ENCODE measurements at places on chromosomes 11 and 22.

DNA sequence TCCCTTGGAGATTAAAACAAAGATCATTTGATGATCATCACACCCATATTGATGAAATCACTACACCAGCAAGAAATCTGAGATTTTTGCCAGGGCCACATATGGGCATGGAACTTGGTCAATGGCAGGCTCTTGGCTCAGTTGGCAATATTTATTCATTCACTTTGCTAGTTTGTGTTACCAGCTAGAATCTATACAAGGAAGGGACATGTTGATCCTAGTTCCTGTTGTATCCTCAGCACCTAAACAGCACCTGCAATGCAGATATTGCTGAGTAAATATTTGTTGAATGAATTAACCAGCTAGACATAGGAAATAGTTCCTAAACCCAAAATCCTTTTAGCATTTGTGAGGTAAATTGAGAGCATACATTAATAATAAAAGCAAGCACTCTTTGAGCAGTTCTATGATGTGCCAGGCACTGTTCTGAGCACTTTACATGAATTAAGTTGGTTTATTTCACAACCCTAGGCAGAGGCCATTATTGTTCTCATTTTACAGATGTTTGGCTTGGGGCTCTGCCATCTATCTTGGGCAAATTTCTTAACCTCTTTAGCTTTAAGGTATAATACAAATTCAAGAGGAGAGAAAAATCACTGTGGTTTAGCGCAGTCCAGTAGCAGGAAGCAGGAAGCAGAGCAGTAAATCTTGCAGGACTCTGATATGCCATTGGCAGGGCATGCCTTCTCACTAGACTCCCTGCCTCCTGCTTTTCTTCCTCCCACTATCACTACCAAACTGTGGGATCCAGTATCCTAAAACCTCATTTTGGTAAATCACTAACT is 1.6 kb downstream of the TRIM68 start:
- no peak for DNase-seq

GRCh38 chr11:3859373-3859881 is 4.0 kb downstream of the STIM1 start:
- DNase-seq, result no peak

GRCh38 chr11:107719073-107719472 is 7.2 kb upstream of the SLN start:
- no peak for DNase-seq

DNA sequence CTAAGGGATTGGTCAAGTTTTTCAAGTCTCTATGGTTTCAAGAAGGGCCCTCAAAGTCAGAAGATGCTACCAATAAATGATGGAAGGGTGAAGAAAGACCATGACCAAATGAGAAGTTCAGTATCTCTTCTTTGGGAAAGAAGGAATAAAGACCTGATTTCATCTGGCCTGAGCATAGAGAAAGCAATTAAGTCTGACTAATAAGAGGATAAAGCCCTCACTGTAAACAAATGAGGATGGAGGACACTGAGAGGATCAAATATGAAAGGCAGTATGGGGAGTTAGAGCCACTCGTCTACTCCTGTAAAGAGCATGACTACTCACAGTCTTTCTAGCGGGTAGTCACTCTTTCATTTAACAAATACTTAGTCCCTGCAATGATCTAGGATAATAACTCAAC is 44.6 kb downstream of the FAM168A start:
- no peak for DNase-seq

DNA sequence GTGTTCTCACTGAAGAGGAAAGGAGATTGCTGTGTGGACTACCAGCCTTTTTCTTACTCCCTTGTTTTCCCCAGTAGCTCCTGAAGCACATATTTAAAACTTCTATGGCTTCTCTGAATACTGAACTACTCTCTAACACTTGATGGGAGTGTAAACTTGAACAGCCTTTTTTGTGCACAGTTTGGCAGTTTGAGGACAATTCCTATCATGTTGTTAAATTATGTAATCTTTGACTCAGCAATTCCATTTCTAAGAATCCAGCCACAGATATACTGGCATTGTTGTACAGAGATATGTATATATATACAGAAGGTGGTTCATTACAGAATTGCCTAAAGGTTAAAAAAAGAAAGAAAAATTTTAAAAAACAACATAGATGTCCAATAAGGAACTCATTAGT is 47.1 kb upstream of the EED start:
- DNase-seq, result no peak

DNA sequence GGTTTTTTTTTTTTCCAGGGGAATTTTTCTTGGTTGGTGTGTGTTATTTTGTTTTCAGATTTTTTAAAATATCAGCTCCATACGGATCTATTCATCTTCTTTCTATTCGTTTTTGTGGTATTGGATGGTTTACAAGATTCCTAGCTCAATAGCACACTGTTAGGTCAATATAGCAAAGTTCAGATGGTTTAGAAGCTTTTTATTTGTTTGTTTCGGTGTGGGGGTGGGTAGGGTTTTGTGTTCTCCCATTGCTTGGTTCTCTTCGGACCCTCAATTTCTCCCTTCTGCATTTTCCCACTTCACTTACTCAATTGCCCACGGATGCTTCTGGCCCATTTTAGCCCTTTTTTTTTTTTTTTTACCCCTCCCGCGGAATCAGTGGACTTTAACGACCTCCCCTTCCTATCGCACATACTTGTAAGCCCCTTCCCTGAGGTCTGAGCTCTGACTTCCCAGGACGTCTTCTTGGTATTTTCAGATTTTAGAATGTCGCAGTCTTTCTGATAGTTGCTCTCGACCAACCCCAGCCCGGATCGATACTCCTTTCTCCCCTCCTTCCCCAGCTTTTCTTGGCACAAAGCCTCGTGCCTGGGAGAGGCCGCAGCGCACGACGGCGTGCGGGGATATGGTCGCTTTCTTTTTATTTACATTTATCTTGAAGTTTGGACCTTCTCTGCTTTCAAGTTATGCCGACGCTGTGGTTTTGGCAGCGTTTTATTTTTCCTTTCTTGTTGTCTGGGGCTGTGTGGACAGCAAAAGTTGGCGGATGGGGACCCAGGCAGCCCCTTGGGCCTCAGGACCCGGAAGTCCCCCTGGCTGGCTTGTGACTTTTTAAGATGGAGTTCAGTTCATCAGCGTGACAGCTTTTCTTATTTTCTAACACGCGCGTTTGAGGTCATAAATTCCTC is 4.4 kb upstream of the SPDYC start:
- DNase-seq, result no peak

- DNase-seq, result peak; percentile 23
These were observed 74.9 kb upstream of the RAG2 start for GRCh38 chr11:36672815-36673450.

DNA sequence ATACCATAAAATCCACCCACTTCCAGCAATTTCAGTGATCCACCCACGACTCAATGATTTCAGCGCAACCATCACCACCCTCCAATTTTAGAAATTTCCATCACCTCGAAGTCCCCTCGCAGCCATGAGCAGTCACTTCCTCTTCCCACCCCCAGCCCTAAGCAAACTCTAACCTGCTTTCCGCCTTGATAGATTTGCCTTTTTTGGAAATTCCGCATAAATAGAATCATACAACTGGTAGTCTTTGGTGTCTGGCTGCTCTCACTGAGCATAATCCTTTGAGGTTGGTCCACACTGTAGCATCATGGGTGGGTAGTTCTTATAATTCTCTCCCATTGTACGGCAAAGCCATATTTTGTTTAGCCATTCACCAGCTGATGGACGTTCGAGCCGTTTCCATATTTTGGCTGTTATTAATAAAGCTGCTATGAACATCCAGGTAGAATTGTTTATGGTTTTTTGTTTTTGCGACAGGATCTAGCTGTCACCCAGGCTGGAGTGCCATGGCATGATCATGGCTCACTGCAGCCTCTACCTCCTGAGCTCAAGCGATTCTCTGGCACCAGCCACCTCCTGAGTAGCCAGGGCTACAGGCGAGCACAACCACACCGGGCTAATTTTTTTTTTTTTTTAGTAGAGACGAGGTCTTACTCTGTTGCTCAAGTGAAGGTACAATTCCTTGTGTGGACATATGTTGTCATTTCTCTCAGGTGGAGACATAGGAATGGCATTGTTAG is 16.0 kb downstream of the PIM3 start:
- DNase-seq, result peak; percentile 55

DNA sequence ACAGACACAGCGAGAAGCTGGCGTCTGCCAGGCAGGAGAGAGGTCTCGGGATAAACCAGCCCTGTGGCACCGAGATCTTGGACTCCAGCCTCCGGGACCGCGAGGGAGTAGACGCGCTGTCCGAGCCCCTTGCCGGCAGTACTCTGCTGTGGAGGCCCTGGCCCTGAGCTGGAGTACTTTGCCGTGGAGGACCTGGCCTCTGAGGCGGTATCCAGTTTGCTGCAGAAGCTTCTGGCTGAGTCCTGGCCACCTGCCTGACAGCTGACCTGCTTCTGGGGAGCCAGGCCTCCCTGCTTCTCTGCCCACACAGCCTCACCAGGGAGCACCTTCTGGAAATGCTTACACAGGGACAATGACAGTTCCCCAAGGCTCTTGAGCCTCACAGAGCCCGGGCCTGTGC is 31.6 kb upstream of the CARS1 start:
- no peak for DNase-seq

DNA sequence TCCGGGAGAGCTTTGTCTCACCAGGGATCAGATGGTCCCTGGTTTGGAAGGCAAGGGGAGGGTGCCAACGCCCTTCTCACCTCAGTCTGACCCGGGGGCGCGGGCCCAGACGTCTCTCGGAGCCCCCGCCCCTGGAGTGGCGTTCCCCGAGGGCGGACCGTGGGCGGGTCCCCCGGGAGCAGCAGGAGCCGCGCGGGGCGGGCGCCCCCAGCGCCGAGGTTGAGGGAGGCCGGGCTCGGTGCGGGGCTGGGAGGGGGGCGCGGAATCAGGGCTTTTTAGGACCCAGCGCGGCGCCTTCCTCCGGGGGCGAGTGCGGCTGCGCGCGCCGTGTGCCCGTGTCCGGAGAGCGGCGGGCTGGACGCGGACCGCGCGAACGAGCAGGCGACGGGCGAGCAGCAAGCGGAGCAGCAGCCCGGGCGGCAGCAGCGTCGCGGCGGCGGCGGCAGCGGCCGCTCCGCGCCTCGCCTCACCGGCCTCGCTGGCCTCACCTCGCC is at the start of gene KCNC1:
TSS of gene KCNC1 (plus strand) at position 364 of the 494 bp plus-strand sequence. CDS start 1,222 bp downstream, outside the sequence.
- DNase-seq, result no peak

- DNase-seq, result no peak
These were observed 27.0 kb upstream of the SCGB1A1 start for GRCh38 chr11:62391642-62392425.

DNA sequence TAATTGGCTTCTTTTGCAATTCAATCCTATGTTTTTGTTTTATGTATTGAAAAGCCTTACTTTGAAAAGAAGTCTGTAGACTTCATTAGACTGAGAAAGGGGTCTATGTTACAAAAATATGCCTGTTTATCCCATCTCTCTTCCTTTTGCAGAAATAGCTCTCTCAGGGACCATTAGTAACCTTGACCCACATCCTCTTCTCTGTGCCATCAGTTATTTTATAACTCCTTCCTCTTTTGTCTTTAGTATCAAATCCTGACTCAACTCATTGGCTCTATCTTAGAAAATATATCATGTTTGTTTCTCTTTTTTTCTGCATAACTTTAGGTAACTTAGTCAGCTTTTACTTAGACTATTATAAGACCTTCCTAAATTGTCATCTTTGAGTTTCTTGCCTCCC is 20.3 kb downstream of the ZC3H12C start:
- DNase-seq, result no peak

DNA sequence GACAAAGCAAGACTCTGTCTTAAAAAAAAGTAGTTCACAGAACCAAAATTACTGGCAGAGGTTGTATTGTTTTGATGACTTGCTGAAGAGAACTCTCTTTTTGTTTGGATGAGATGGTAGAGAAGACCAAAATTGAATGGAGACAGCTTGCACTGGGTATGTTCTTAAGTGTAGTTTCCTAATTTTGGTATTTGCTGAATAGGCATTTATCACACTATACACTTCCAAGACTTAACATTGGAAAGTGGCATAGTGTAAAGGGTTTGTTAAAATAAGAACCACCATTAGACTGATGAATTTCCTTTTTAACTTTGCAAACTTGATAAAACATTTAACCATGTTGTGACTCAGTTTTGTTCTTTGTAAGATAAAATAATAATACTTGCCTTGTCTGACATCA is 5.3 kb upstream of the DCUN1D5 start:
- no peak for DNase-seq

DNA sequence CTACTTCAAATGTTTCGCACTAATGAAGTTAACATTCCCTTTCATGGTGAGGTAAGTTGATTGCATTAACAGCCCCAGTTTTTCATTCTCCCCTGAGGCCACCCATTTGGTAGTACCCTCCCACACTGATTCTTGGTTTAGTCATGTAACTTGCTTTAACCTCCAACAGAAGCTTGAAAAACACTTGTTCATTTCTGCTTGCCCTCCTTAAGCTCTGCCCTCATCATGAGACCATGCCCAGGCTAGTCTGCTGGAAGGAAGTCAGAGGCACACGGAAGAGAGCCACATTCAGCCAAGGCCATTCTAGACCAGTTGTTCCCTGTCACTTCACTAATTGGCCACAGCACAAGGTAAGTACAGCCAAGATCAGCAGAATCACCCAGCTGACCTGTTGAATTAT is 50.7 kb upstream of the CD44 start:
- no peak for DNase-seq

GRCh38 chr11:13215149-13215548 is 62.4 kb upstream of the BMAL1 start:
- no peak for DNase-seq

- DNase-seq, result peak; percentile 23
These were observed 18.4 kb downstream of the FDX1 start for GRCh38 chr11:110447897-110448745.

DNA sequence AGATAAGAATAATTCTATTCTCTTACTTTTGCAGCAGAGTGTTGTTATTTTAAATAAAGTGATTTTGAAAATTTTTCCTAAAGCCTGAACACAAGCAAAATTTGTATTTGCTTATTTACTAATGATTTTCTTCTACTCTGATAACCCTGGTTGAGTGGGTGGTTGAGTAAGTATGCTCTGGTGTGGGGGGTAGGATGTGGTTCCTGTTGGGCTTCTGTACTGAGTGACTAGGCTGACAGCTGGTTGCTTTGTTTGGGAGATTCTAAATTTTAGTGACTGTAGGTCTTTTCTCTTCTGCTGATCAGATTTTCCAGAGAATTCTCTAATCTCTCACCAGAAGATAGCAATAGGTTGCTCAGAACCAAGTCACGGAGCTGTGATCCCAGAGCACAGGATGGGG is 61.6 kb downstream of the METTL15 start:
- DNase-seq, result no peak

- DNase-seq, result no peak
These were observed 13.0 kb upstream of the TUB start for GRCh38 chr11:8067929-8068575.

DNA sequence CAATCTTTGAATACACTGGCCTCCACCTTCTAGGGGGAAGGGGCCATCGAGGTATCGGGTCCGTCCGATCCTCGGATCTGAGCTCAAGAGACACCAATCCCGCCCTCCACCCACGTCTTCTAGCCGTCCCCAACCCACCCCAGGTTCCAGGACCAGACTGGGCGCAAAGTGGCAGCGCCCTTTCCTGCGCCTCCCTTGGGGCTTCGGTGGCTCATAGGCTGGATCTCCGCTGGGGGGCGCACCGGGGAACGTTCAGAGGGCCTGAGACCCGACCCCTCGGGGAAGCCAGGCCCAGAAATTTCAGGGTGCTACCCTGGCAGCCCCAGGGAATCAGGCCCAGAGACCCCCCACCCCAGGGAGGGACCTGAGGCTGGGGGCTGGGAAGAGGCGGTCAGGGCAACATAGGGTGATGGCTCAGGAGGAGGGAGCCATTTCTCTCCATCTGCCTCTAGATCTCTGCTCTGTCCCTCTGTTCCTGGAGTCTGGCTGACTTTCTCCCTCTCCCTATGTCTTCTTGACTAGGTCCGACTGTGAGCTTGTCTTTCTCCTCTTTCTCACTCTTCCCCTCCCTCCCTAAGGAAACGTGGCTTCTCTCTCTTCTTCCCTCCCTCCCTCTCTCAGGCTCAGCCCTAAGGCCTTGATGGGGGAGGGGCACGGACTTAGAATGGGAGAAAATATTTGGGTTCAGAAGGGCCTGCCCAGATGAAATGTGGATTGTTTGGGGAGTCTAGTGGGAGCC is 1.1 kb downstream of the CREB3L1 start:
- no peak for DNase-seq
